ENCODE measurements at places on chromosomes 1 and 21.

- DNase-seq = no peak
These were observed 2.0 kb downstream of the MPZL1 start for GRCh38 chr1:167723707-167724323.

GRCh38 chr1:202848191-202848542 lies 37.4 kb downstream of the PCAT6 start:
- DNase-seq = no peak

DNA sequence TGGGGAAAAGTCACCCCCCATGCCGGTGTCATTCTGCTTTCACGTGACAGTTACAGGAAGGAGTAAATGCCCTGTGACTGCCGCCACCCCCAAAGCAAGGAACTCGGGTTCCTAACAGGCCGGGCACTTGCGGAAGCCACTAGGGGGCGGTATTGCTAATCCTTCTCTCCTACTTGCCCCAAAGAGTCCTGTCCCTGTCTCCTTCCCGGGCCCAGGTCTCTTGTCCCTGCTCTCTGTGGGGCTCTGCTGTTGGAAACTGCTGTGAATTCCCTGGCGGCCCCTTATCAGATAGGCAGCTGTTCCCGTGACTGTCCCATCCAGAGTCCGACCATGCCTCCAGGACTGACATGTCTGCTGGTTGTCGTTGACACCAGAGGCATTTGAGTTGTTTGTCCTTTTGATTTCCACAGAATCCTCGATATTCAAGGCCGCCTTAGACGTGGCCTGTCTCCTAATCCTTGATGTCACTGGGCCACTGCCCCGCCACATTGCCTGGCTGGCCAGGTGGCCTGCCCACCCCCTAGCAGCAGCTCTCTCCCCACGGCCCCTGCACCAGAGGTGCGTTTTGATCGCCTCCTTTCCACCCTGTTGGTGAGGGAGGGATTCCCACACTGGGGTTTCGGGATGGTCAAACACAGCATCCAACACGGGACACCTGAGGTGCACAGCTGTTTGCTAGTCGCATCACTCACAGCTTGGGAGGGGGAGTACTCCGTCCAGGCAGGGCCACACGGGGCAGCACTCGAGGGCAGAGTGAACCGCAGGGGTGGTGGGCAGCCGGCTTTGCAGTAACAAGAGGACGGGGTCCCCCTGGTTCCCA lies 37.3 kb downstream of the CHAF1B start:
- no peak for DNase-seq

GRCh38 chr1:219189952-219190351 lies 16.3 kb downstream of the LYPLAL1 start:
- DNase-seq = no peak

GRCh38 chr1:65469126-65469888 lies 48.8 kb downstream of the LEPR start:
- no peak for DNase-seq

DNA sequence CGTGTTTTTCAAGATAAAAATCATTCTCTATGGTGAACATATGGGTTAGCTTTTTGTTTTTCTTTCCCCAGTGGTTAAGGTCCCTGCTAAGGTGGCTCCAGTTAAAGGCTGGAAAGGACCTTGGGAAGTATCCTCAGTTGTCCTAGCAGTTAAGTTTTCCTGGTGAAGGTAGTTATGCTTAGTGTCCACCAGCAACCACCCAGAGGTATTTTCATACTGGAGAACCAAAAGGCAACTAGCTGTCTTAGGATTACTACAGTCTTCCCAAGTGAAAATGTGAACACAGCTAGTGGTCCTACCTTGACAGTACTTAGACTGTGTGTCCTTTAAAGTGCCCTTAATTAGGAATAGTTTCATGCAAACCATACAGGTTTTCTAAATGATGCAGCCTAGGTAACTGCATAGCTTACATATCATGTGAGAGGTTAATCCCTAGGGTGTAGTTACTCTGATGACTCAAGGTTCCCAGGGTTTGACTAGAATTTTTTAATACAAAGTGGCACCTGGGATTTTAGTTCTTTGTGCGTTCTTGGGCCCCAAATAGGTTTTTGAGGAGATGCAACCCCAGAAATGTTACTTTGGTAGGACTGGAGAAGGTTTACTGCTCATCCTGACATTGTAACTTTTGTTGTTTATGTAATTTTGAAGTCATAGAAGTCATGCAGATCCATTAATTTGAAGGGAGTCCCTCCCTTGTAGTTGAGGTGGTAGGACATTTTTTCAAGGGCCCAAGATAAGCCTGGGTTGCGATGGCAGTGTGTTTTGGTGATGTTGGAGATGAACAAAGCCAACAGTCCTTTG lies 36.5 kb downstream of the YY1AP1 start:
- no peak for DNase-seq

Measured in T-helper 22 cell (primary cell).